ENCODE measurements at places on chromosomes 12 and 14.

- DNase-seq: no peak
These were observed 68.5 kb downstream of the RIN3 start for GRCh38 chr14:92581966-92582566.

GRCh38 chr12:24270965-24271364, 321.5 kb upstream of the SOX5 start:
- DNase-seq: no peak

- DNase-seq: no peak
These were observed 79.6 kb downstream of the RPL10L start for GRCh38 chr14:46571970-46572369.

GRCh38 chr12:27595231-27595642, 71.2 kb downstream of the PPFIBP1 start:
- DNase-seq: no peak

DNA sequence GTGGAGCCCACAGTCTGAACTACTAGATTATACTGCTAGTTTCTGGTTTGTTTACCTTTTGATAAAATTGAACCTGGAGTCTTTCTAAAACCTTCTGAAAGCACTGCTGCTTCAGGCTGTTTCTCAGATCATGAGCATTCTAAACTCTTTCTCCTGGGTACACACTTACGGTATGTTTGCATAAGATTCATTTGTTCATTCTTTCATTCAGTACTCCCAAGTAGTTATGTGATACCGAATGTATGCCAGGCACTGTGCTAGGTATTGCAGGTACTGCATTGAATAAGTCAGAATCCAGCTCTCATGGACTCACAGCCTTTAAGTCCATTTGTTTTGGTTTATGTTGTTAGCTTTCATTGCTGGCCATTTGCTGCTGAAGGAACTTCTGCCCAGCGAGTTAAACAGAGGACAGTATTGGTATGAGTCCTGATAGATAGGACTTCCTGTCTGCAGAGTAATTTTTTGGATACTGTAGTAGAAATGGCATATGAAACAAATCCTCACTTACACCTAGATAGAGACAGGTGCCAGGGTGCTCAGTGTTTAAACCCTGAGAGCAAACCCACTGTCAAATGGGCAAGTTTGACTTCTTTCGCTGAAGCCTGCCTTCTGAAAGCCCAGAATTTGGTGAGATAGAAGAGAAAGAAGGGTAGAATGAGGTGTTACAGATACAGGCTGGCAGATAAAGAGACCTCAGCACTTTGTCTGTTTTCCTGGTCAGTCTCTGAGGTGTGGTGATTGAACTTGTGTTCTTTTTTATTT, 2.1 kb downstream of the SUSD6 start:
- no peak for DNase-seq

DNA sequence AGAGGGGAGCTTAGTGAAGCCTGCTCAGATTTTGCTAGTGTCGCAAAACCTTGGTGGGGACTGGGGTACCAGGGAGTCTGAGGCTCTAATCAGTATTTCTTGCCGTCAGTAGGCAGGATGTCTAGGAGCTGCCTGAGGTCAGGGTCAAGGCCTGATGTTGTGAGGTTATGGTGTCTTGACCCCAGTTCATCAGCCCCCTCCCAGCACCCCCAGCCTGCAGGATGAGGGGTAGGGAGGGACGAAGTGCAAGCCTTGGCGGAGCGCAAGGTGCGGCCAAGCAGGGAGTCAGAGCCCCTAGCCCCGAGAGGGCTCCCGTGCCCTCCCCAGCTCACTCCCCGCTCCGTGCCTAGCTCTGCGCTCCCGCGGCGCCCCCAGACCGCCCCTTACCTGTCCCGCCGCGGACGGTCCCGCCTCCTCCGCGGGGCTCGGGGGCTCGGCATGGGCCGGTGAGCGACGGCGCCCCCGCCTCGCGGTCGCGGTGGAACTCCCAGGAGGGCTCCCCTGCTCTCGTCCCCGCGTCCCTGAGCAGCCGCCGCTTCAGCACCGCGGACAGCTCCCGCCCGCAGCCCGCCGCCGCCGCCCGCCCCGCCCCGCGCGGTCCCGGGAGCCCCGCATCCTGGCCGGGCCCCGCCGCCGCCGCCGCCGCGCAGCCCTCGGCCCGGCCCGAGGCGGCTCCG, 347 bp downstream of the SYNDIG1L start:
- DNase-seq: no peak

- DNase-seq: no peak
These were observed 311.4 kb downstream of the BCL11B start for GRCh38 chr14:98960617-98961013.

Measured in D721Med (cell line).